Hematopoietic multipotent progenitor cell (in vitro differentiated cells): ENCODE measurements at places on chromosomes 1 and 21.

DNA sequence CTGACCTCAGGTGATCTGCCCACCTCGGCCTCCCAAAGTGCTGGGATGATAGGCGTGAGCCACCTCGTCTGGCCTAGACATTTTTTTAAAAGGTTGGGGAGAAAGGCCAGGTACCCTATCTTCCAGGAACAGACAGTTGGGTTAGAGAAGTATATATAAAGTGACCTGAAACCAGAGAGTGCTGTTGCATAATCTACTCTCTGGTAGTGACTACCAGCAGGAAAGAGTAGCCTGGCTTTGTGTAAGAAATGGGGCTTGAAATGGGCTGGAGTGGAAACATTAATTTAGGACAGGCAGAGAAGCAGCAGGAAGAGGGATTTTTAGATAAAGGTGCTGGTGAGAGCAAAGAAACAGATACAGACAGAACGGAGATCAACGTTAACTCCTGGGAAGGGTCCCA is 125.8 kb upstream of the HOOK1 start:
- DNase-seq, result no peak

- no peak for DNase-seq
Observed at GRCh38 chr1:92577261-92577895, 90.7 kb upstream of the GFI1 start.

- no peak for DNase-seq
Observed at GRCh38 chr1:222530852-222531251, 17.1 kb downstream of the HHIPL2 start.

GRCh38 chr1:234600418-234601281 is 9.3 kb downstream of the IRF2BP2 start:
- no peak for DNase-seq

DNA sequence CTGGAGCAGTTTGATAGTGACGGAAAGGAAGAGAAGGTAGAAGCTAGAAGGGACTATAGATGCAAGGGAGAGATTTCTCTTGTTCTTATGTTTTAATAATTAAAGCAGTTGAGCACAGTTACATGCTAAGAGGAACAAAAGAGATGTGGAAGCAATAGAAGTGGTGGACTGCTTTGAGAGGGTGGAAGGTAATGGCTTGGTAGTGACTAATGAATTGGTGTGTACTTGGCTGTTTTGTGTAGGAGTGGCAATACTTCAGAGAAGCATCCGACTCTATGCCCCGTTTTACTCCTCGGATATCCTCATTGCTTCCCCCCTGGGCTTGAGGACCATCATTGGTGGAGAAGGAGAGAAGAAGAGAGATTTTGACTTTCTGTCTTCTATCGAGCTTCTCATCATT is 12.8 kb downstream of the UTP25 start:
- no peak for DNase-seq

- DNase-seq, result no peak
Observed at GRCh38 chr21:45695086-45695485, 51.6 kb downstream of the PCBP3 start.

DNA sequence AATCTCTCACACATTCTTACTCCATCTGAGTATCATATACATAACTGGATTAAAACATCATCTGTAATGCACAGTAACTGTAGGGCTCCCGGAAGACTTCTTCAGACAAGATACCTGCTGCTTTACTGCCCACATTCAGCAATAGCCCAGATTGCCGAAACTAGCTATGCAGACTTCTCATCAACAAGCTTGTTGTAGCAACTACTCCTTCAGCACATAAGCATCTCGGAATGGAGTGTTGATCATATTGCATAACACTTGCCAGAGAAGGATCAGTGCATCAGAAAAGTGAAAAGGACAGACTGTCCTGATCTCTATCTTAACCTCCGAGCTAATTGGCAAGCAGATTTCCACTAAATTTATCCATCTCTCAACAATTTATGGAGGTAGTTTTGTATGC is 354.6 kb upstream of the C1orf87 start:
- no peak for DNase-seq

DNA sequence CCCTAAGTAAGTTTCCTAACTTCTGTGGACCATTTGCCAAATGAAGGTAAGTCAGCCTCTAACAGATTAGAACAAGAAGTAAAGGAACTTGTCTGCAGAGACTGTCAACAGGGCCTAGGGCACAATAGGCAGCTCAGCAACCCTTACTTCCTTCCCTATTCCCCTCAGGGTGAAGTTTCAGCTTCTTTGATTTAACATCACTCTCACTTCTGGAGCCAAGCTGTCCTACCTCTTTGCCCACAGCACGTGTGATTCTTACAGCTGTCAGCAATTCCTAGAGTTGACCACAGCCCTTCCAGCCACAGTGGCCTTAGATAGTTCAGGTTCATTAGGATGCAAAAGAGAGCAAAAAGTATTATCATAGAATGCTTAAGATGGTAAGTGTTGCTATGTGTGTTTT is 7.6 kb upstream of the EIF4G3 start:
- DNase-seq, result no peak
